ENCODE measurements at places on chromosomes 1 and 21. TPM values are rescaled to one million over a fixed set of nuclear protein-coding genes. Genes with fewer than 3 reads are reported as not detected.

DNA sequence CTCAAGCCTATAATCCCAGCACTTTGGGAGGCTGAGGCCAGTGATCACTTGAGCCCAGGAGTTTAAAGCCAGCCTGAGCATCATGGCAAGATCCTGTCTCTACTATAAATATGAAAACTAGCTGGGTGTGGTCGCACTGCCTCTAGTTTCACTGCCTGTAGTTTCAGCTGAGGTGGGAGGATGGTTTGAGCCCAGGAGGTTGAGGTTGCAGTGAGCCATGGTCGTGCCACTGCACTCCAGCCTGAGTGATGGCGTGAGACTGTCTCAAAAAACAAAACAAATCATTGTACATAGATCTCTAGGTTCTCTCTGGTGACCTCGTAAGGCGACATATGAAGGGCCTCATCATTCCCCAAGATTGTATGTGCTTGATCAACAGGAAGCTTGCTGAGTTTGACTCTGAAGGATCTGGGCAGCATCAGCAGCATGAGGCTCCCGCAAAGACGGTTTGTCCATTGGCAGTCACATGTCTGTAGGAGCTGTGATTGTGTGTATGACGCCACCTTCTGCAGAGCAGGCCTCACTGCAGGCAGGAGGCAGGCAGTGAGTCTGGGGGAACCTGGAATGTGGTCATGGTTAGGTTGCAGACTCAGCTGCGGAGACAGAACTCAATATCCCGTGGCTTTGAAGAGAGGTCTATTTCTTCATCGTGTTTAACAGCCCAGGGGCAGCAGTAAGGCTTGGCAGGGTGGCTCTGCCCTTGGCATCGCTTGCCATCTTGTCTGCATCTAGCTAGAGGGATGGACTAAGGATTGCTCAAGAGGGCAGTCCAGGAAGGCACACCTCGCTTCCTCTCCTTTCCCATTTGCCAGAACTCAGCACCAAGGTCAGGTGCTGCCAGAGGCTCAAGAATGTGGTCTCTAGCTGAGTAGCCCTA is 14.0 kb downstream of the ATP5PO start:
- DNase-seq, result no peak

The BECN2 gene
- not detected for total RNA-seq

DNA sequence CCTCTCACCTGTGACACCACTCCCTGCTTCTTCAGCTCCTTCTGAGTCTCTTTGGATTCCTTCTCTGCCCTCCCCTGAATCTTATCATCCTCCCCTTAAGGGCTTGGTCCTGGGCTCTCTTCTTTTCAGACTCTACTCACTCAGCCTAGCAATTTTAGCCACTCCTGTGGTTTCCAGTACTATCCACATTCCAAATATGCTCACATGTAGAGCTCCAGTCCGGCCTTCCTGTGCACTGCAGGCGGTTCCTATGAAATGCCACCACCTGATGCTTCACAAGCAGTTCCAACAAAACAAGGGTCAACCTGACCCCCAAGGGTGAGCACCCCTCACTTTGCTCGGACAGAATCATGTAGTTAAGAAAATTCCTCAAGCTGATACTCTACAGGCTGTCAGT is 35.9 kb downstream of the MAB21L3 start:
- DNase-seq, result no peak

GRCh38 chr1:224497714-224498573 is 63.3 kb upstream of the WDR26 start:
- DNase-seq, result peak; percentile 33

DNA sequence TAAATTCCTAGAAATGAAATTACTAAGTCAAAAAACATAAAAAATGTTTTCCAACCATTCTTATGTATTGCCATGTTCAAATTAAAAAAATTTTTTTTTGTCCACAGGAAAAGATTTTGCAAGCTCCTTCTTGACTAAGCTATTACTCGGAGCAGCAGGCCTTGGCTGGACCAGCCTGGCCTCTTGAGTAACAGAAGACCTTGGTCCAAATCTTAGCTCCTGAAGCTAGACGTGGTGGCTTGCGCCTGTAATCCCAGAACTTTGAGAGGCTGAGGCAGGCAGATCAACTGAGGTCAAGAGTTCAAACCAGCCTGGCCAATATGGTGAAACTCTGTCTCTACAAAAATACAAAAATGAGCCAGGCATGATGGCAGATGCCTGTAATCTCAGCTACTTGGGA is 77.6 kb downstream of the CLSTN1 start:
- DNase-seq, result no peak

DNA sequence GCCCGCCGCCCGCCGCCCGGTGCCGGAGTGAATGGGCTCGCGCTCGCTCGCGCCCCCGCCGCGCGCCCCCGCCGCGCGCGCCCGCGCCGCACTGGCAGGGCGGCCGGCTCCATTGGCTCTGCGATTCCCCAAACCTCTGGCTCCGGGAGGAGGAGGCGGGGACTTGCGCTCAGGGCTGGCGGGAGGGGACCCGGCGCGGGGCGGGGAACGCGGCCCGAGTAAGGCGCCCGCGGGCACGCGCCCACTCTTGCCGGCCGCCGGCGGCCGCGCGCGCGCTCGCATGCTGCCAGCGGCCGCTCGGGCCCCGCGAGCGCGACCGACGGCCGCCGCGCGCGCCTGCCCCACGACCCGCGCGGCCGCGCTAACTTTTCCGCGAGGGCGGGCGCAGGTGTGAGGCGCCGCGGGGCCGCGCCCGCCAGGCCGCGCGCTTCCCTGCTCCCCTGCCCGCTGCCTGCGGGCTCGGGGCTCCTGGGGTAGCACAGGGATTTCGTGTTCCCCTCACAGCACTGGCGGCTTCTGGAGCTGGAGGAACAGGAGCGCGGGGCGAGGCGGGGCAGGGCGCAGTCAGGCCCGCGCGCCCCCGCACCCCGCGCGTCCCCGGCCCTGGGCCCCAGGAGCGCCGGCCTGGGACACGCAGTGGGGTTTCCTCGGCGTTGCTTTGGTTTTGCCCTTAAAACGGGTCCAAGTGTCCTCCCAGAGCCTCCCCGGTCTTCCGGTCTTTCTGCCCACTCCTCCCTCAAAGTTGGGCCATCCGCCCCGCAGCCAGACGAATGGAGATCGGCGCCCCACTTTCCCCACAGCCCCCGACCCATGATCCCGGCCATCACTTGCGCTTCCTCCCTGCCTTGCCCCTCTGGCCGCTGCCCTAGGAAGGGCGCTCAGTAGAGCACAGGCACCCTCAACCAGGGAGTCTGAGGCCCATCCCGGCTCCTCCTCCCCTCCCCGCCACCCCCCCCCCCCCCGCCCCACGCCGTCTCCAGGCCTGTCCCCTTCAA is 101.5 kb downstream of the CASZ1 start:
- DNase-seq, result peak; percentile 81

GRCh38 chr1:226635456-226635941 is 86.9 kb downstream of the STUM start:
- no peak for DNase-seq

The AIM2 gene
- 1.6 TPM for total RNA-seq

GRCh38 chr1:247247568-247247967 is 8.3 kb upstream of the VN1R5 start:
- no peak for DNase-seq

- DNase-seq, result no peak
Measured at GRCh38 chr1:40803447-40803846, 19.9 kb downstream of the KCNQ4 start.

- no peak for DNase-seq
Measured at GRCh38 chr1:193083365-193084088, 21.7 kb downstream of the GLRX2 start.

DNA sequence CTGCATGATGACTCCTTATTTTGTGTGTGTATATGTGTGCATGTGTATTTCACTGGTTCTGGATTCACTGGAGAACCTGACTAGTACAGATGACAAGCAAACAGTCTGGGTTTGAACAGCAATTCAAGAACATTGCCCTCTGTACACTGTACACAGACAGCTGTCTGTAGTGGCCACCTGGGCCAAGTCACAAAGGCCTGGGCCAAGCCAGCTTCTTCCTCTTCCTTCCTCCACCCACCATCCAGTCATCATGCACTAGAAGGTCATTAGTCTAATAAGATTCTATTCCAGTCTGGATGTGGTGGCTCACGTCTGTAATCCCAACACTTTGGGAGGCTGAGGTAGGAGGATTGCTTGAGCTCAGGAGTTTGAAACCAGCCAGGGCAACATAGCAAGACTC is 155.9 kb downstream of the ELAVL4 start:
- no peak for DNase-seq

DNA sequence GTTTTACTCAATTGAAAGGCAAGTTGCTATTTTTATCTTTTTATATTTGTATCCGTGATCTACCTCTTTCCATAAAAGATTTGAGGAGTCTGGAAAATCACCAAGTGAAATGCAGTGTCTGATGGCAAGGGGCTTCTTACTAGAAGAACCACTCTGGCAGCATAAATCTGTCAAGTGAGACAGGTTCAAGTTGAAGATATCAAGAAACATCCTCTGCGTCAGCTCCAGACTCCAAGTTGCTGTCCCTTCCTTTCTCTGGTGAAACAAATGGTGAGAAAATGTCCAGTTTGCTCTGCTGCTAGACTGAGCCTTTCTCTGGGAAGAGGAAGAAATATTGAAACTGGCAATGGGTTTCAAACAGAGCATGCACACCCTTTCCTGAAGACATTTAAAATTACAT is 411.2 kb downstream of the PLPP3 start:
- DNase-seq, result no peak

The GPBP1L1 gene
- total RNA-seq, result 195 TPM

GRCh38 chr1:232578651-232579195 is 51.2 kb downstream of the SIPA1L2 start:
- DNase-seq, result no peak

DNA sequence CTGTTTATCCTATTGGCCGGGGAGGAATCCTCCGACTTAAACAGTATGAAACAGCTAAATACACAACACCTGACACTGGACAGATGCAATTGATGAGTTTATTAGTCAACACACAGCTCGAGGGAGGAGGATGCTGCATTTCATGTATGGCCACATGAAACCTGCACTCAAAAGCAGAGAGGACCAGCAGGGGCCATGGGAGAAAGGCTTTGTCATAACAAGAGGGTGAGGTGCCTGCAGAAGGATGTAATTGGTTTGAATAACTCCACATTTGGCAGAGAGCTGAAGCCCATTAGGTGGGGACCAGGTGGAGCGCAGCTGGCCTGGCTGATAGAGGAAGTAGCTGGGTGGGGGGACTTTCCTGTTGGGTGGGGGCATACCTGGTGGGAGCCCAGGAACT is 599.1 kb downstream of the PTPRU start:
- no peak for DNase-seq

- DNase-seq, result no peak
Measured at GRCh38 chr1:218164111-218164929, 120.8 kb upstream of the RRP15 start.

DNA sequence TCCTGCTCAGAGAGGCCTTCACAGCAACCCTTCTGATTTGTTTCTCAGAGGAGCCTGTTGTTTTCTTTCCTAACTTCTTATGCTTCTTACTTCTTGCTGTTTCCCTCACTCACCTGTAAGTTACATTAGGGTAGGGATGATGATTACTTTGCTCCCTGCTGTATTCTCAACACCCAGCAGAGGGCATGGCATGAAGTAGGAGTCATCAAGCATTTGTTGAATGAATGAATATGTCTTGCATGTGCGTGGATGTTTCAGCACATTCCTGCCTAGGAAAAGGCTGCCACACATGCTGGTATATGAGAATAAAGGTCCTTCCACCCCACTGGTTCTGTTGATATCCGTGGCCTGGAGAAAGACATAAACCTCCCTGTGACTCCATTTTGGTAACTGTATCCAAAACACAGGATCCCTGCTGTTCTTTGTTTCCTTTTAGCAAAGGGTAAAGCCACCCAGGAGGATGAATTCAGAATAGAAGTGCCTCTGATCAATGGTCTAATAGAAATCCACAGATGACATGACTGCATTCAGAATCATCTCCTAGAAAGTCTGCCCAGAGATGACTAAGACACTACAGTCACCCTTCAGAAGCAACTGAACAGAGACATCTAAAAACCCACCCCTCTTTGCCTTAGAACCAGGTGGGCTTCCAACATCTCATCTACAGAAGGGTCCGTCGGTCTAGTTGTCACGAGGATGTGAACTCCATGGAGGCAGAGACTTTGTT is 168.8 kb downstream of the ZSCAN20 start:
- DNase-seq, result no peak
